Activated T-cell treated with anti-CD3 and anti-CD28 coated beads, Interleukin-2, amount 50 U/mL, for 72 hours (primary cell): ENCODE measurements at places on chromosomes 4 and X. TPM values are rescaled to one million over a fixed set of nuclear protein-coding genes. Genes with fewer than 3 reads are reported as not detected.

GRCh38 chrX:151397741-151398070 is 700 bp downstream of the VMA21 start:
- H3K4me3 ChIP-seq, result peak overlapping the region; percentile 88
- DNase-seq, result no peak
- H3K36me3 ChIP-seq, result no peaks in the 10 kb centered on the region
- H3K27ac ChIP-seq, result peak overlapping the region; percentile 78
- peaks cover 6% of the 10 kb centered on the region for H3K27me3 ChIP-seq
- H3K4me1 ChIP-seq, result peaks cover 44% of the 10 kb centered on the region

DNA sequence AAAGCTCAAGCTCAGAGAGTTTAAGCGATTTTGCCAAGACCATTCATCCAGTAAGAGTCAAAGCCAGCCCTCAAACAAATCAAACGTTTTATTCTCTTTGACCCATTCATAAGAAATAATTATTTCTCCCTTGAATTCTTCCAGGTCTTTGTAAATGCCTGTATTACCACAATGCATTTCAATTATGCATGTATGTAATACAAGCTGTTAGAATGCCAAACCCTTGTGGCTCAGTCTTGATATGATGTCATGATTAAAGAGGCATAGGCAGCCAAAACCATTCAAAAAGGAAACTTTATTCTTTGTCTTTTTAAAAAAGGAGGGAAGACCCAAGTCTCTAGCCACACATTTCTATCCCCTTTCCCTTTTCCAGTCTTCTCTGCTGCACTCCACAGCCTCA is 56.5 kb upstream of the PGM2 start:
- H3K27ac ChIP-seq, result no peak overlapping the region
- no peak for DNase-seq
- no peaks in the 10 kb centered on the region for H3K27me3 ChIP-seq
- no peaks in the 10 kb centered on the region for H3K36me3 ChIP-seq

DNA sequence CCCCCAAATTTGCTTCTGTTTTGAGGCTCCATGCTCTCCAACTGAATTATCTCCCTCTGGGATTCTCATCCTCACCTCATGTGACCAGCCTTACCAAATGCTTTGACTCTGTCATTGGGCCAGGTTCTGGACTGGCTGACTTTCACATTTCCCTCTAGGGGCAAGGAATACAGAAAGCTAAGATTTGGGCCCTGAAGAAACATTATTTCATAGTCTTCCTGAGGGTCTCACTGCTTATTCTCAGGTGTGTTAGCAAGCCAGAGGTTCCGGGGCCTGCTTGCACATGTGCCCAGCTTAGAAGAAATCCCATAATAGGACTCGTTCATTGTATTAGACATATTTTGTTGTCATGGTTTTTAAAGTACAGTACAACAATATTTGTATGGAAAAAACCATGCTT is 62.6 kb upstream of the TEX13D start:
- no peak overlapping the region for H3K27ac ChIP-seq
- no peak overlapping the region for H3K4me3 ChIP-seq
- H3K27me3 ChIP-seq, result peaks cover 30% of the 10 kb centered on the region
- DNase-seq, result no peak
- peaks cover 15% of the 10 kb centered on the region for H3K4me1 ChIP-seq
- H3K36me3 ChIP-seq, result no peaks in the 10 kb centered on the region

Gene APLN
- total RNA-seq, result 0.14 TPM

Gene PROM1
- 1.6 TPM for total RNA-seq
